ENCODE measurements at places on chromosomes 1 and 21. TPM values are rescaled to one million over a fixed set of nuclear protein-coding genes. Genes with fewer than 3 reads are reported as not detected.

VAMP4 gene
- 7.0 TPM for total RNA-seq

SPATA45 gene
- total RNA-seq: not detected

PLA2G2C gene
- total RNA-seq: 0.04 TPM

TMEM81 gene
- total RNA-seq: 3.4 TPM

COL9A2 gene
- total RNA-seq: 4.9 TPM

FLG gene
- not detected for total RNA-seq

NPR1 gene
- total RNA-seq: not detected

APOBEC4 gene
- not detected for total RNA-seq

PALMD gene
- not detected for total RNA-seq

PLEKHG5 gene
- 2.1 TPM for total RNA-seq

TCP10L gene
- total RNA-seq: 0.15 TPM

C1orf185 gene
- total RNA-seq: not detected

CD1E gene
- not detected for total RNA-seq

LEFTY2 gene
- not detected for total RNA-seq

FMO5 gene
- 0.38 TPM for total RNA-seq

BTBD19 gene
- 9.6 TPM for total RNA-seq

XCL1 gene
- total RNA-seq: 321 TPM

CD48 gene
- 292 TPM for total RNA-seq

EXOSC10 gene
- total RNA-seq: 88.7 TPM

MAP1LC3C gene
- total RNA-seq: not detected

NPHS2 gene
- not detected for total RNA-seq

LCK gene
- total RNA-seq: 294 TPM
